ENCODE measurements at places on chromosomes 3 and 15. TPM values are rescaled to one million over a fixed set of nuclear protein-coding genes. Genes with fewer than 3 reads are reported as not detected.

PPP1R14D gene
- not detected for total RNA-seq

GRCh38 chr3:20760981-20761380 is 575.0 kb upstream of the SGO1 start:
- no peak for DNase-seq

GRCh38 chr15:89141885-89142284 is 53.6 kb downstream of the ABHD2 start:
- no peak for DNase-seq

CAMKV gene
- total RNA-seq = not detected

GRCh38 chr3:171778493-171778892 is 31.8 kb downstream of the PLD1 start:
- peak; percentile 74 for DNase-seq

DNA sequence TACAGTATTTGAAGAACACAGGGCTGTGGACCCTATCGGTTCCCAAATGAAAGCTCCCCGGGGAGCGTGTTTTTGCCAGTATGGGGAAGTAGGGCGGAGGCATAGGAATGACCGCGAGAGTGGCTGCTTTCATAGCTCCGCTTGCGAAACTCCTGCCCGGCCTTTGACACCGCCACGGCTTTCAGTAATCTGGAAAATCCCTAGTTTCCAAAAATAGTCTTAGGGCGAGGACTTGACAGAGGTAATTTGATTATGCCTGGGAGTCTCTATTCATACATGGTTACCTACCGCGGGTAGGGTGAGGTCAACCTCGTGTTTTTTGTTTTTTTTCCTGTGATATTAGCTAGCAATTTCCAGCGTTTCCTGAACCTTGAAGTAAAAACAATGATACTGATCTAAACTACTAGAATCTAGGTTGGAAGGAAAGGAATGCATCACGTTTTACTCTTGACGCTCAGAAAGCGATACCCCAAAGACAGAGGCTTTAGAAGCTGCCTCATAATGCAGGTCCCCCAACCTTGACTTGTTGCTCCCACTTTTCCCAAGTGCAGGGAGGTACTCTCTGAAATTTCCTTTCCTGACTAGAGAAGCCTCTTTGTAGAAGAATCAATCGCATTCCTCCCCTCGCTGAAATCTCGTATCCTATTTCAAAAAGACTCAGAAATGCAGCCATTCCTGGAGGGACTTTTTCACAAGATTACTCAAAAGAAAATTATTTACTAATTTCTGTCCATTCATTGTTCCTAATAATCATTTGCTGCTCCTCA is 894 bp upstream of the CCNL1 start:
- DNase-seq = peak; percentile 93

DNA sequence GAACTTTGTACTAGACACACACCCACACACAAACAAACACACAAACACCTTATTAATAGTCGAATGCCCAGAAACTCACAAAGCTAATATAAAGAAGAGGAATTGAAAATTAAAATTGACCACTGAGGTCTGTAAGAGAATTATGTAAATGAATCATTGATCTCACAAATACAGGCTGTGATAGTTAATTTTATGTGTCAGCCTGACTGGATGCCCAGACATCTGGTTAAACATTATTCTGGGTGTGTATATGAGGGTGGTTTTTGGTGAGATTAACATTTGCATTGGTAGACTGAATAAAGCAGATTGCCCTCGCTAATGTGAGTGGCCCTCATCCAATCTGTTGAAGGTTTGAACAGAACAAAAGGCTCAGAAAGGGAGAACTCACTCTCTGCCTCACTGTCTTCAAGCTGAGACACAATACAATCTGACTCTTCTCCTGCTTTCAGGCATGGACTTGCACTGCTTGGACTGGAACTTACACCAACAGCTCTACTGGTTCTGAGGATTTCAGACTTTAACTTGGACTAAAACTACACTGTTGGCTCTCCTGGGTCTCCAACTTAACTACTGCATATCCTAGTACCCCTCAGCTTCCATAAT is 199.4 kb upstream of the TTC14 start:
- DNase-seq = no peak

DNA sequence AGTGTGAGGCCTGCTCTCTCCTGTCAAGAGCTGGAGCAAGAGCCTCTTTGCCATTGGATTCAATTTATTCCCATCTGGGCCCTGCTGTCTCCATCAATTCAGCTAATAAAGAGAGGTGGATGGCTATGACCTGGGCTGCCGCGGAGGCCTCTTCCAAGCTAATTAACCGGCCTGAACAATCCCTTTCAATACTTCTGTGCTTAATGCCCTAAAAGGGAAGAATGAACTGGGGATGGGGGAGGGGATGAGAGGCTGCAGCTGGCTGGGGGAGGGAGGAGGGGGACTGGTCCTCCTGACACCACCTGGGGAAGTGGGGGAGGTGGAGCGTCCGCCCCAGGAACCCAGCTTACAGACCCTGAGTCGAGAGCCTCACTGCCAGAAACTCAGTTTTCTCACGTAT is 33.4 kb upstream of the PRR23E start:
- no peak for DNase-seq

DNA sequence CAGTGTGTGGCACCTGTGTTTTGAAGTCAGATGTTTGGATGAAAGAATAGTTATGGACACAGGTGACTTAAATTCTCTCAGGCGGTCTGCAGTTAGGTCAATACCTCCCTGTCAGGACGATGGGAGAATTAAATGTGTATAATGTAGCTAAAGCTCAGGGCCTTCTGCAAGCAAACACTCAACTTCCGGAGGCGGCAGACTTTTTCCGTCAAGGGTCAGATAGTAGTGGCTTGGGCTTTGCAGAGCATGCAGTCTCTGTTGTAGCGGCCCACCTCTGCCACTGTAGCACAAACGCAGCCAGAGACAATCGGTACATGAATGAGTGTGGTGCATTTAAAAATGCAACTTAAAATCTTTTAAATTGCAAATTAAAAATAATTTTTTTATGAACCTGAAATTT is 47.4 kb downstream of the CMTM8 start:
- peak; percentile 60 for DNase-seq

DNA sequence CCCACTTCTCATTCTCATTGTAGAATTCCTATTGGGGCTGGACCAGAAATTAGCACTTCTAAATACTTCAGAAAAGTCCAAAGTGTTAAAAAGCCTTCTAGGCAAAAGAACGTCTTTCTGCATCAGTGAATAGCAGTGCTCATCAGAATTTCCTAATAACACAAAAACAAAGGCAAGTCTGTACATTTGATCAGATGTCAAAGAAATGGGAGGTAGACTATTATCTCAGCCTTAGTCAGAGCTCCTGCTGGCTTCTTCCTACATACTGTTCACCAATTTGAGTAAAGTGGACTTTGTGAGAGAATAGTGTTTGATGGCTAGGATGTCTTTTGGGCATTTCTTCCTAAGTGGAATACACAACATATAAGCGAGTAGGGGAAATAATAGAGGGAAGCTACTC is 48.7 kb downstream of the FOXB1 start:
- DNase-seq = no peak

- DNase-seq = no peak
Observed at GRCh38 chr3:24846286-24846860, 351.7 kb upstream of the THRB start.

DNA sequence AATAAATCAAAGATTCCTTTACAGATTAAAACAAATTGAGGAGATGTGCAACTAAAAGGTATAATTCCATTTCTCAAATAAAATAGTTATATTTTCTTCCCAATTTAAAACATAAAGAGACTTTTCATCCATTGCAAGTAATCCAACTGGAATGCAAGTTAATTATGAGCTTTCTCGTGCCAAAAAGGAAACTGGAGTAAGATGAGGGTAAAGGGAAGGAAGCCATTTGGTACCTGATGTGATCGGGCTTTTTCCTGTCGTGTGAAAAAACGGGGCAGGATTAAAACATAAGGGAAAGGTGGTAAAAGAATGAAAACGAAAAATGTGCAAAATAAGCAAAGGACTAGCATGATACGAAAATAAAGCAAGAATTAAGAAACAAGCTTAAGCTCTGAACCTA is 41.8 kb upstream of the XXYLT1 start:
- DNase-seq = peak; percentile 66

GRCh38 chr3:77392181-77392580 is 352.3 kb downstream of the ROBO2 start:
- DNase-seq = no peak

DNA sequence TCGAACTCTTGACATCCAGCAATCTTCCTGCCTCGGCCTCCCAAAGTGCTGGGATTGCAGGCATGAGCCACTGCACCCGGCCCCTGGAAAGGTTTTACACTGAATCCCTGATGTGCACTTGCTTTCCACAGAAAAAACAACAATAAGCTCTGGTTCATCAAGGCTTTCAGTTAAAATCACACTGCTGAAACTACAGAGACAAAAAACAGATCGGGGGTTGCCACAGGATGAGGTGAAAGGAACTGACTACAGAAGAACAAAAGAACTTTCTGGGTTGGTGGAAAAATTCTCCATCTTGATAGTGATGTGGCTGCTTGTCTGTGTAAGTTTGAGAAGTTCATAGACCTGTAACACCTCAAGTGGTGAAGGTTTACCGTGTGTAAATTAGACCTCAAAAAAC is 2.9 kb downstream of the RAB43 start:
- peak; percentile 27 for DNase-seq

DPPA4 gene
- total RNA-seq = not detected

DNA sequence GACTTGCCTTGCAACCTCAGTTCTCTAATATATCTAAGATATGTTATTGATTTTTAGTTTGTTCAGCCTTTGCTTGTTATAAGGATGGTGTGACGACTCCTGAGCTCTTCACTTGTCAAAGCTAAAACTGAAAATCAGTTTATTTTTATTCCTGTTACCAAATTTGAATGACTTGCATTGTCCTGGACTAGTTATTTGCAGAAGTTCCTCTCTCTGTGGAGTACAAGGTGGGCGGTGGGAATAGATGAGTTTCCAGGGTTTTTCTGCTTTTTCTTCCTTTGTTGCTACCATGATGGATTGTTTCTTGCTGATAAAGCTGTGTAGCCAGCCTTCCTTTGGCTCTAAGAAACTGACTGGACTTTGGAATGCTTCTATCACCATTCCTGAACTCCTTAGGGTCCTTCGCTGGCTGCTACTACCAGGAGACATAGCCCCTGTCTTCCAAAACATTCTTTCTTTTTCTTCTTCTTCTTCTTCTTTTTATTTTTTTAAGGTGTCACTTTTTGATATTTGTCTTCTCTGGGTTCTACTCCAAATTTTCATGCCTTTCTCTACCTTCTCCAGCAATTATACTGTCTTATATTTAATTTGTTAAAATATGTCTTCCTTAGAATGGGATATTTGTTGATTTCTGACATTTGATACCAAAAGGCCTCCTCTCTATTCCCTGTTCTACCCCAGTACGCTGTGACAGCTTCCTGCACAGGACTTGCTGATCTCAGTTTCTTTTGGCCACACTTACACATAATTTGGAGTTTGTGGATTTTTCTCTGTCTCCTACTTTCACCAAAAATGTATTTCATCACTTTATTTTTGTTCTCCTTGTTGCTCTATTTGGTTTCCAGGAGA is 145.1 kb upstream of the THRB start:
- no peak for DNase-seq

DNA sequence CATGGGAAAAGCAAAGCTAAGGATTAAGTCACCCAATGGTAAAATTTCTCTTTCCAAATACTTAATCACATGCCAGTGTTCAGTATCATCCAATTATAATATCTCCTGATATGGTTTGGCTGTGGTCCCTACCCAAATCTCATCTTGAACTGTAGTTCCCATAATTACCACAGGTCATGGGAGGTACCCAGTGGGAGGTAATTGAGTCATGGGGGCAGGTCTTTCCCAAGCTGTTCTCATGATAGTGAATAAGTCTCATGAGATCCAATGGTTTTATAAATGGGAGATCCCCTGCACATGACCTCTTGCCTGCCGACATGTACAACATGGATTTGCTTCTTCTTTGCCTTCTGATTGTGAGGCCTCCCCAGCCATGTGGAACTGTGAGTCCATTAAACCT is 26.1 kb upstream of the NMB start:
- DNase-seq = no peak

- DNase-seq = peak; percentile 67
Observed at GRCh38 chr3:8987645-8988383, 24.5 kb upstream of the RAD18 start.

DNA sequence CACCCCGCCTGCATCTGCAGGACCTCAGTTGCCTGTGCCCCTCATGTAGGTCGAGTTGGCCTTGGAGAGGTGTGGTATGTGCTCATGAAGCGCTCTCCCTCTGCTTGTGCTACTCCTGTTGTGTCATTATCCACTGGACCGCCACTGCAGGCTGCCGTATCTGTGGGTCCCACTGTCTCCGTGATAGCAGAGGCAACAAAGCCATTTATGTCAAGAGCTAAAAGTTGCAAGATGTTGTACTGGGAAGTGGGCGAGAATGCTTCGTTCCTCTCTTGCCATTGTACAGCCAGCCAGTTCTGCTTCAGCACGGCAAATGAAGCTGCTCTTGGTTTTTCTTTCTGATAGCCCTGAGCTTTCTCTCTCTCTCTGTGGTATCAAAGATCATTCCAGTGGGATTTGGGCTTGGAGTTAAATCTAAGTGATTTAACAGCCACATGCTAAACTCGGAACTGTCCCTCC is 89.0 kb downstream of the TMEM212 start:
- DNase-seq = no peak

DNA sequence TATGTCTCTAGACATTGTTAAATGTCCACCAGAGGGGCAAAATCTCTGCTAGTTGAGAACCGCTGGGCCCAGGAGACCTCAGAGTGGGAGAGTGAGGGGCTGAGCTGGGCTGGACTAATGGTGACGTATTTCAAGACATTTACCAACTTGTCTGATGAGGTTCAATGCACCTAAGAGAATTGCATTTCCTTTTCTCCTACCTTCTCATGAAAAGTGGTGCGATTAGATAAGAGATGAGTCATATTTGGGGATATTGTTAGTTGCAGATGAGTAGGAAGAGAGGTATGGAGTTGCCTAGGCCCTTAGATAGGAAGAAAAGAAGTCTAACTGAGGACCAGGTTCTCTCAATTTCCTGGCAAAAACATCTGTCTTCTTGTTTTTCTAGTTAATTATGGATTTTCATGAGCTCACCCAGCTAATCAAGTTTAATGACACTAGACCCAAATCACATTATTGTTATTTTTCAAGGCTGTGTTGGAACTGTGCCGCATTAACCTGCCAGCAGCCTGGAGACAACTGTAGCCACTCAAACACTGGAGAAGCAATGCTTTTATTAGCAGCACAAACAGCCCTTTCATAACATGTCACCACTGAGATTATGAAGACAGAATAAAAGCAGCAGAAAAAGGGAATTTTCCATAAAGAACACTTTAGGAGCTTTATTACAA is 144.2 kb downstream of the PDCD6IP start:
- no peak for DNase-seq

DNA sequence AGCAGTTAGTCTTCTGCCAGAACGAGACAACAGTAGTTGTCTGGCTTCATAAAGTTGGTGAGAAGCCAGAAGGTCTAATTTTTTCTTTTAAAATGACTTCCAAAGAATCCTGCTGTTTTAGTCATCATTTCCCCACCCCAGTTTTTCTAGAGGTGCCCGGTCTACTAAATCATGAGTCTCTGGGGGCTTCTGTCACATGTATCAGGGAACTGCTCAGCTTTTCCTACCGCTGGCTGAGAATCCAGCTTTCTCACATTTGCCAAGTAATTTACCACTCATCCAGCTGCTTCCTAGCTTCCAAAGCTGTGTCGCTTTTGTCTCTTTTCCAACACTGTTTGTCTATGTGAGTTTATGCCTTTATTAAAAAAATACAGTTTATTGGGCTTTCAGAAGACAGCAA is 183.3 kb downstream of the NSUN3 start:
- no peak for DNase-seq
